Substantia nigra (tissue), 51 donors: ENCODE measurements at places on chromosomes 4 and X.

DNA sequence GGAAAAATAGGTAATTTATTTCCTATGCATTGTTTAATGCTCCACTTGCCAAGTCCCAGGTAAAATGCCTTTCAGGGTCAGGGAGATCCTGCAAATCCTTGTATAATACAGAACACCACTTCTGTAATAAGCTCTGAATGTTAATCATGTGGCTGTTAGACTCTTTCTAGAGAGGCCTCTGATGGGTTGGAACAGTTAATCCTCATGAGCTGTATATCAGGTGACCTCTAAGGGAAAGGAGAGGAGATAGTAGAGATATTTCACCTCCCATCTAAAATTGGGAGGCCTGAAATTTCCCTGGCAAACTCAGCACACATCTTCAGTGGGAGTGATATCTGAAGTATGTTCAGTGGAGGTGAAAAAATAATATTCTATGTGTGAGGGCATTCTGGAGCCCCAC is 210.6 kb upstream of the WDFY3 start:
- no peak for DNase-seq

DNA sequence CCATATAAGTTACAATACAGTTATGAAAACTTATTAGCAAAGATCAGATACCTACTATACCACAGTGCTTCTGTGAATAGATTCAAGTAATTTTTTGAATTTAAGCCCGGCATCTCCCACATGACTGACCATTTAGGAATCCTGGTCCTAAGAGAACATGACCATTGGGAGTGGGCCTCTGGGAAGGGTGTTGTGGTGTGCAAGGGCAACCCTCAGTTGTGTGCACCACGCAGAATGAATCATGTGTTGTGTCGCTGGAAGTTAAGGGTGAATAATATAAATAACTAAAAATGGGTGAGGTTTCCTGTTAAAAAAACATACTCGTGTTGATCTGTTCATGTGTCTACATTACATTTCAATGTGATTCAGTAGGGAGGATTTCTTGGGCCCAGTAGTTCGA is 15.5 kb downstream of the CPE start:
- no peak for DNase-seq

GRCh38 chr4:100736641-100737451 is 219.0 kb upstream of the EMCN start:
- DNase-seq: no peak

DNA sequence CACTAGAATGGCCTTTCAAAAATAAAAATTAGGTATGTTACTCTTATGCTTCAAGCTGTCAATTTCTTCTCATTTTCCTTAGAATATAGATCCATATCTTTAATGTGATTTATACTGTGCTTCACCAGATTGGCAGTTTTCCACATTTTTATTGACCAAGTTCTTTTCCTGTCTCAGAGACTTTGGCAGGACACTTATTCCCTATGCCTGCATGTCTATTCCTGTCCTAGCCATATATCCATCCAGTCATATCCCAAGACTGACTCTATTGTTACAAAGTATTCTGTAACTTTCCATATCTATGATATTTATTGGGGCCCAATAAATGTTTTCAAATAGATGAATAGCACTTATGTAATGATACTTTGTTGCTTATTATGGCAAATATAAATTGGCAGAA is 450.7 kb downstream of the GASK1B start:
- no peak for DNase-seq

DNA sequence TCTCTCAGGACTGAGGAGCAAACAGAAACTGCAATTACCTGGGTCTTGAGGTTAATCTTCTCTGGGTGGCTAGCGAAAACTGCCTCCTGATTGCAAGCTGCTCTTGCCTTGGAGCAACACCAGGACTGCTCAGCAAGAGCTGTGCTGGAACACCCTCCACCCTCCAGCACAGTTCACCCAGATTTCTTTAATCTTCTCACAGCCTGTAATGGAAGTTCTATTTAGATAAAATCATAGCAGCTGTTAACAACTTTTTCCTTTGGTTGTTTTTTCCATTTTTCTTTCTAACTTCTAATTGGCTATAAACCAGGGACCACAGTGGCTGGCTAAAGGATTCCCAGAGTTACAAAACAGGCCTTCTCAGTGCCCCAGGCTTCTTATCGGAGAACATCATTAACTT is 36.3 kb downstream of the OPHN1 start:
- DNase-seq: no peak

- DNase-seq: no peak
These were observed 104.3 kb upstream of the CITED1 start for GRCh38 chrX:72409993-72410392.

- no peak for DNase-seq
These were observed 211.7 kb downstream of the SLC4A4 start for GRCh38 chr4:71550220-71551165.

DNA sequence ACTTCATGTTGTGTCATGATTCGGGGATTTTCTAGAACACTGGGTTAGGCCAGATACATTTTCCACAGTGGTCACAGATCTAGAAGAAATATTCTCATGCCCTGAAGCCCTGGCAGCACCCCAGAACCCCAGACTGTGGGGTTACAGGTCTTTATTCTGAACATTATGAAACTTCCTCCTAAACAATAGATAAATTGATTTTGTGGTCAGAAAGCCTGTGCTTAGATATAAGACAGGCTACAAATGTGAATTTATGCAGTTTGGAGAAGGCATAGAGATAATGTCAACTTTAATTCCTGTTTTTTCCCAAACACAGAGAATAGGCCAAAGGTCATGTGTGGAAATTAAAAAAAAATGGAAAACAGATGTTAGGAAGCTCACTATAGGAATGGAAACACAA is 492.9 kb downstream of the SPRY1 start:
- DNase-seq: no peak

DNA sequence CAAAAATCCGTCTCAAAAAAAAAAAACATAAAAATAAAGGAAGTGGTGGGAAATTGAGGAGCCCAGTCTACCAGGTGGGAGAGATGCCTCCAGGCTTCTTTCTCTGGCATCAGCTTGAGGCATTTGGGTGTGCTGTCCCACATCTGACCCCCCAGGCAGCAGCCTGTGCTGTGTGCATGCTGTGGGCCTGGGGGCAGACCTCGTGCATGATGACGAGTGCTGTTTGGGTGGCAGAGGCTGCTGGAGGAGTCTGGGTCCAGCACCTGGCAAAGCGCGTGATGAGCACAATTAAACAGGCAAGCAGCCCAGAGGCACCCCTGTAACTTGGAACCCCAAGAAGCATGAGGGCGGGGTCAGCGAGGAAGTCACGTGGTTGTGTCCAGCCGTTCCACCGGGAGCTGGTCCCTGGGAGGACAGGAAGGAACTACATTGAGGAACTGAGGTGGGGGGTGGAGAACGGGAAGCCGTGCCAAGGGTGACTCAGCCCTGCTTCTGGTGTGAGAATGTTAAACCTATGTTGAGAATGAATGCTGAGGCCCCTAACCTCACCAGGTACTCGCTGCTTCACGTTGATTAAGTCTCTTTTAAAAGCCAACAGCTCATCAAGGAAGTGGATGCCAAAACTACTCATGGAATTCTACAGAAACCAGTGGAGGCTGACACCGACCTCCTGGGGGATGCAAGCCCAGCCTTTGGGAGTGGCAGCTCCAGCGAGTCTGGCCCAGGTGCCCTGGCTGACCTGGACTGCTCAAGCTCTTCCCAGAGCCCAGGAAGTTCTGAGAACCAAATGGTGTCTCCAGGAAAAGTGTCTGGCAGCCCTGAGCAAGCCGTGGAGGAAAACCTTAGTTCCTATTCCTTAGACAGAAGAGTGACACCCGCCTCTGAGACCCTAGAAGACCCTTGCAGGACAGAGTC is 6.1 kb downstream of the TACC3 start:
- no peak for DNase-seq

DNA sequence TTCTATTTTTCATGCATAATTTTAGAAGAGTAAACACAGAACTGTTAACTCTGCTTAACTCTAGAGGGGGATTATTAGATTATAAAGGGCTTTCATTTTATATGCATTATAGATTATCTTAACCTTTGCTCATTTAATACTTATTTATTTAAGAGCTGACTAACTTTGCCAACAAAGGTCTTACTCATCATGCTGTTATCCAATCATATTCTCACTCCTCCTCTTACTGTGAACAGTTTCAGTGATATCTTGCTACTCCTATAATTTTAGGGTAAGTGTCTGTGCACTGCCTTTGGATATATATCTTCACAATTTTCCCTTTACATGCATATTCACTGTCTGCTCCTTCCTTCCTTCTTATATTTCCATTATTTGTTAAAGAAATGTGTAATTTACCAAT is 1814.9 kb downstream of the STIM2 start:
- DNase-seq: no peak

- no peak for DNase-seq
These were observed 14.7 kb downstream of the CHST7 start for GRCh38 chrX:46588263-46588662.

- no peak for DNase-seq
These were observed 1406.5 kb downstream of the STIM2 start for GRCh38 chr4:28267166-28267565.

GRCh38 chrX:151801980-151802379 is 67.4 kb downstream of the CNGA2 start:
- no peak for DNase-seq

- DNase-seq: peak; percentile 28
These were observed 6.0 kb downstream of the SLC2A9 start for GRCh38 chr4:10015140-10015753.

- DNase-seq: no peak
These were observed 909 bp upstream of the SLAIN2 start for GRCh38 chr4:48340276-48340964.

DNA sequence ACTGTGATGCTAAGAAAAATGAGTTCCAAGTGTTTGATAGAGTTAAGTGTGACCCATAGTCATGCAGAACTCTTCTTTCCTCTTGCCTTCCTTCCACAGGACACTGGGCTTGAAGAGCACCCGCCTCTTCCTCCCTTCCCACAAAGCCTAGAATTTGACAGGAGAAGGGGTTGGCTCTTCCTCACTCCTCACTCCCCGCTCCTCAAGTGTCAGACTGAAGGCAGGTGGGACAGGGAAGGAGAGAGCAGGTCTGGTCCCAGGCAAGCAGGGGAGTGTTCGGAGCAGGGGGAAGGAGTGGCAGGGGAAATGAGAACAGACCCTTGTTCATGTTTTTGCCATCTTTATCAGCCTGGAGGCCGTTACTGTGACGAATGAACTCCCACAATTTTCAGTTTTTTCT is 10.7 kb downstream of the MAGED2 start:
- DNase-seq: no peak

- no peak for DNase-seq
These were observed 29.0 kb downstream of the F9 start for GRCh38 chrX:139559383-139560042.

DNA sequence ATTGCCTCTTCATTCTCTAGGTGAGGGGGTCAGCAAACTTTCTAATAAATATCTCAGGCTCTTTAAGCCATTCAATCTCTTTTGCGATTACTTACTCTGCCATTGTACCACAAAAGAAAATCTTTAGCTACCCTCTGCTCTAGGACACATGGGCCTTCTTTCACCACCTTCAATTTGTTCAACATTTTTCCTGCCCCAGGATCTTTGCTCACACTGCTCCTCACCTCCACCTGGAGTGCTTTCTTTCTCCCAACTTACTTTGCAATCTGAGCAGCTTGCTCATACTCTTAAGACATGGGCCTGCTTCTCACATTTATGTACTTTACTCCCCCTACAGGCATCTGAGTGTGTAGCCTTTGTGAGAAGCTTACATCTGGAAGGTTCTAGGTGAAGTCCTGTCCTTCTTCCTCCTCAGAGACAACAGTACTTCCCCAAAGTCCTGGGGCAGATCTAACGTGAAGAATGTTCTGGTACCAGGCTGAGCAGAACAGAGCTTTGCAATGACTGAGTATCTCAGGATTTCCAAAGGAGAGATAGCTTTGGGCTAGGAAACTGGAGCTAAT is 55.0 kb upstream of the PRDM5 start:
- no peak for DNase-seq

- no peak for DNase-seq
These were observed 84.5 kb downstream of the CD99L2 start for GRCh38 chrX:150813922-150814321.

- DNase-seq: no peak
These were observed 61.8 kb downstream of the POLR2B start for GRCh38 chr4:57040510-57040909.

GRCh38 chr4:56372774-56373173 is 14.5 kb downstream of the AASDH start:
- no peak for DNase-seq

DNA sequence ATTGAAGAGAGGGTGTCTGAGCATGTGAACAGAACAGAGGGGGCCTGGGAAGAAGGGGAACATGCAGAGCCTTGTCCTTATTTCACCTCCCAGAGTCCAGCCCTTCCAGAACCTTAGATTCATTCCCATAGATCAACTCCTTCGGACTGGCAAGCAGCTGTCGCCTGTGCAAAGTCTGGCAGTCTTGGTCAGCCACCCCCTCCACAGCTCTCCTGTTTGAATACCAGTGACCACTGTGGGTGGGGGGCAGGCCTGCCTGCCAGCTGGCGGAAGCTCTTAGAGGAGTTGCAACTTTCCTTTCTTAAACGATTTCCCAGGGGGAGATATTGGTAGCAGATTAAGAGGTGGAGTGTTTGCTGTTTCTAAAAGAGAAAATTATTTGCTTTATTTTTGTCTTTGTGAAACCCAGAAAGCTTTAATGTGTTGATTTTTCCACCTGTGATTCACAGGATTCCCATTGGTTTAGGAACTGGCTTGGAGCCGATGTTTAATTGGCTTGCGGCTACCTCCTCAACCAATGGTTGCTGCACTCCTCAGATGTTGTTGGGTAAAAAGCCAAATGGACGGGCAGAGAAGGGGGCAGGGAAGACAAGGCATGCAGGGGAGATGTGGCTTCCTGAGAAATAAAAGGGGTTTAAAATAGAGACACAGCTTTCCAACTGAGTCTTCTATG is 62.2 kb upstream of the PRPS1 start:
- no peak for DNase-seq

- DNase-seq: no peak
These were observed 8.7 kb downstream of the SMIM10 start for GRCh38 chrX:134999469-134999868.

DNA sequence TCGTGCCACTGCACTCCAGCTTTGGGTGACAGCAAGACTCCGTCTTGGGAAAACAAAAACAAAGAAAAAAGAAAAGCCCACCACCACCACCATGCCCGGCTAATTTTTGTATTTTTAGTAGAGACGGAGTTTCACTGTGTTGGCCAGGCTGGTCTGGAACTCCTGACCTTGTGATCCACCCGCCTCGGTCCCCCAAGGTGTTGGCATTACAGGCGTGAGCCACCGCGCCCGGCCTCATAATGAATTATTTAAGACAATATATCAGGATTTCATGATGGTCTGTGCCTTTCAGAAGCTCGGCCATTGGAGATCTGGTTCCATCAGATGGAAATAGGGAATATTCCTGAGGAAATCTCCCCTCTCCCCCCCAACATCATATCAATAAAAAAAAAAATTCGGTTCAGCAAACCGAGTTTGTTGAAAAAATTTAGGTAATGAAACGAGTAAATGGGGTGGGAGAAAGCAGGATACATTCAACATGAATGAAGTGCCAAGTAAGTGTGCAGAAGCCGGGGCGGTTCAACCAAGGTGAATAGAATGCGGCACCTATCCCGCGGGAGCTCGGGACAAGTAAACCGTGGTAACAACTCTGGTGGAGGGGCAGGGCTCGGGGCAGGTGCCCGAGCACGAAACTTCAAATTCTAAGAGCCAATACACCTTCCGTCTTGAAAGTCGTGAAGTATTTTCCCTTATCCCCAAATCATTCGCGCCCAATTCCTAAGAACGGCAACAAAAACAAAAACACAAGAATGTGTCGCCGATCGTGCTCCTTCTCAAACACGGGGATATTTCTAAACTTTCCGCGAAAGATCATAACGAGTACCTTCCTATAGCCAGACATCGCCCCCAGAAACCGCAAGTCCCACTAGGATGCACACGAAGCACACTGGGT is 773 bp upstream of the TXLNG start:
- DNase-seq: no peak

GRCh38 chrX:8724300-8724699 is 7.6 kb downstream of the ANOS1 start:
- DNase-seq: no peak
